ENCODE measurements at places on chromosomes 6 and 20.

DNA sequence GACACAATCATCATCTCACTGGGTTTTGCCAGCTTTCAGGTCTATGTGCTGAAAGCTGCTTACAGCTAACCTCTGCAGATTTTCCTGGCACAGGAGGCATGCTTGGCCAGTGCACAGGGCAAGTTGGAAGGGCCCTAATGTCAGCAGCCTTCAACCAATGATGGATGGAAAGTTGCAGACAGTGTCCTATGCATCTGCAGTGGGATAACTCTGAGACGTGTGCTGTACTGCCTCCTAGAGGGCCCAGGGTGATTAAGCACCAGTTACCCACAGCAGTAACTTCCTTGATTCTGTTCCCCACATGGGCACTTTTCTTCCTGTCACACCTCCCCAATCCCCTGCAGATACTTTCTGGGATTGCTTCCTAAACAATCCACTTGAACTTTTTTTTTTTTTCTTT is 38.6 kb downstream of the OVOL2 start:
- DNase-seq = no peak

- DNase-seq = no peak
Measured at GRCh38 chr6:40755749-40756452, 168.7 kb upstream of the LRFN2 start.

- DNase-seq = no peak
Measured at GRCh38 chr6:85867595-85867994, 224.9 kb upstream of the SYNCRIP start.

- DNase-seq = no peak
Measured at GRCh38 chr20:54154439-54154838, 19.3 kb downstream of the CYP24A1 start.

GRCh38 chr6:72948153-72948552 is 277.1 kb downstream of the KHDC1L start:
- DNase-seq = no peak

Data from mucosa of descending colon (tissue), 3 donors.